Bone marrow (tissue), 2 donors: ENCODE measurements at places on chromosomes 7 and 10.

GRCh38 chr10:126242397-126243260, 145.6 kb downstream of the ADAM12 start:
- DNase-seq: no peak

- DNase-seq: no peak
Observed at GRCh38 chr10:91347529-91347928, 62.6 kb upstream of the HECTD2 start.

GRCh38 chr7:50739744-50740435, 42.8 kb downstream of the GRB10 start:
- DNase-seq: peak; percentile 92

GRCh38 chr10:113872139-113873030, 17.9 kb downstream of the NHLRC2 start:
- no peak for DNase-seq

DNA sequence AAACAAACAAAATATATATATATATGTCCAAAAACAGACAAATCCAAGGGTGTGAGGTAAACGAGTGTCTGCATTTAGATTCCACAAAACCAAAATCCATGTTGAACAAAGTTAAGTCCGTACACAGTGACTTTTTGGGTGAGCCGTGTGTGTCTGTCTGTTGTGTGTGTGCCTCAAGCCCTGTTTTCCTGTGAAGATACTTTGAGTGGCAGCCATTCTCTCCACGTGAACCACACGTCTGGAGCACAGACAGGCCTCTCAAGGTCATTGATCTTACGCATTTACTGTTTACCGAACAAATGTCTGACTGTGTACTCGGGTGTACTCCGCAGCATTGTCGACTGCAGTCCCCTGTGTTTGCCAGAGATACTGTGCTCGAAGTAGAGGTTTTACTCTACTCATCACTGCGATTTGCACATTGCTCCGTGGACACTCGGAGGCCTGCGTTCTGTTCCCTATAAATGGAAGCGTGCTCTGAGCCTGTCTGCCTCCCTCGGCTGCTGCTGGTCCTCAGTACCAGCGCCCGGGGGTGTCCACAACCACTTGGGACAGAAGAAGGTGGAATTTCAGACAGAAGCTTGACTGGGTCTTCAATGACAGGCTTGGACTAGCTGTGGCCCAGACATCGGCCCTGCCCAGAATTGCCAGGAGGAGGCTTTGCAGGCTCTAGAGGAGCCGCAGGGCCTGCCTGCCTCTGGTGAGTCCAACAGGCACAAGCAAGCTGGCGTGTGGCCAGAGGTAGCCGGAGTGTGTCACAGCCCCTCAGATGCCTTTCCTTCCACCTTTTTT, 22.1 kb downstream of the CYP17A1 start:
- DNase-seq: no peak

GRCh38 chr7:80078159-80078731, 56.4 kb upstream of the GNAI1 start:
- DNase-seq: peak; percentile 97

- no peak for DNase-seq
Observed at GRCh38 chr10:79434223-79434687, 11.2 kb downstream of the ZCCHC24 start.

DNA sequence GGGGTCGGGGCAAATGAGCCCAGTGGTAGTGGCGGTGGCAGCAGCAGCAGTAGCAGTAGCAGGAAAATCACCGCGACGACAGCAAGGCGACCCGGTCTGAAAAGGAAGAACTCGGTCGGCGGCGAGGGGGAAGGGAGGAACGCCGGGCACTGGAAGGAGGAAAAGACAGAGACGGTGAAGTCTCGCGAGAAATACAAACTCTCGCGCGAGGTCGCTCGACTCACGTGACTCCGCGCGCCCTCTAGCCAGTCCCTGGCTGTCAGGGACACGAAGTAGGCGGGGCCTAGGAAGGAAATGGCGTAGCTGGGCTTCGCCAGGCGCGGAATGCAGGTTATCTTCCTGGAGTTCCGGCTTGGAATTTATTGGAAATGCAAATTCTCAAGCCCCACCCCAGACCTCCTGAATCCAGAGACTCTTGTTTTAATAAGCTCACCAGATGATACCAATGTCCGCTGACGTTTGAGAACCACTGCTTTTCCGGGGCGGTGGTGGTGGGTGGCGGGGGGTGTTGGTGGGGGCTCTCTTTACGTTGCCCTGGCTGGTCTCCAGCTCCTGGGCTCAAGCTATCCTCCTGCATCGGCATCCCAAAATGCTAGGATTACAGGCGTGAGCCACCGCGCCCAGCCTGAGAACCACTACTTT, at the start of gene SMNDC1:
SMNDC1 (minus strand) TSS at position 141 of the 642 bp plus-strand sequence. CDS start 1,333 bp downstream, outside the sequence.
- peak; percentile 97 for DNase-seq

DNA sequence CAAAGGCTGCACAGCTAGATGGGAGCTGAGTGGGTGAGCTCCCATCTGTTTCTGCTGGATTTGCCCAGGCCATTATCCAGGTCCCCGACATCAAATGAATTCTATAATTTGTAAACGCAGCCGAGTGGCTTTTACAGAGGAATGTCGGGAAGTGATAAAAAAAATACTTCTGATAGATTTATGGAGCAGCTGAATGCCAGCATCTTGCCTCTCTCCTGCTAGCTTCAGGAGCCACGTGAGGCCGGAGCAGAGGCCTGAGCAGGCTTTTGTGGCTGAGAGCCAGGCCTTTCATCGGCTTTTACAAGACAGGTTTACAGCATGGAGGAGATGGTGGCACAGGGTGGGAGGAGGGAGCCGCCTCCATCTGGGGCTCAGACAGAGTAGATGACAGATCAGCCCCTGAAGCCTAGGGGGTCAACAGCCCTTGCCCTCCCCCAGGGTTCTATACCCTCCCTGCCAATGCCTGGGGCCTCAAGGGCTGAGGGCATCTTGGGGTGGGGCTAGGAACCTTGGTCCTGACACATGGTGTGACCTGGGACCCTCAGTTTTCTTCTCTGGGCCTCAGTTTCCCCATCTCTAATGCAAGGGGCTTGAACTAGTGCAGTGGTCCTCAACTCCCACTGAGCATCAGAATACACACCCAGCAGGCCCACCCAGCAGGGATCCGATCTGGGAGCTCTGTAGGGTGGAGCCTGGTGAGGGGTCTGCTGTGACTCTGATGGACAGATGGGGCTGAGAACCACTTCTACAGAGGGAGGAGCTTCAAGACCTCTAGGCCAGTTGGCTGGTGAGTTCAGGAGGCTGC, 44.2 kb upstream of the PCBD1 start:
- DNase-seq: no peak

DNA sequence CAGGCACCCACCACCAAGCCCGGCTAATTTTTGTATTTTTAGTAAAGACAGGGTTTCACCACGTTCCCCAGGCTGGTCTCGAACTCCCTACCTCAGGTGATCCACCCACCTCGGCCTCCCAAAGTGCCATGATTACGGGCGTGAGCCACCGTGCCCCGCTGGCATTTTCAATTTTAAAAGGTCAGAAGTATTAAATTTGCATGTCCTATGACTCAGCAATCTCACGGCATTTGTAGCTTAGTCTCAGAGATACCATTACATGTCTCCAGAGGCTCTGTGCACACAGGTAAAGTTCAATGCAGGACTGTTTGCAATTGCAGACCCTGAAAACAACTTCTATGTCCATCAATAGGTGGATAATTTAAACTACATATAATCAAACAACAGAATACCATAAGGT, 99.2 kb downstream of the DLG5 start:
- no peak for DNase-seq

- DNase-seq: no peak
Observed at GRCh38 chr7:121329191-121330052, 622 bp downstream of the WNT16 start.

DNA sequence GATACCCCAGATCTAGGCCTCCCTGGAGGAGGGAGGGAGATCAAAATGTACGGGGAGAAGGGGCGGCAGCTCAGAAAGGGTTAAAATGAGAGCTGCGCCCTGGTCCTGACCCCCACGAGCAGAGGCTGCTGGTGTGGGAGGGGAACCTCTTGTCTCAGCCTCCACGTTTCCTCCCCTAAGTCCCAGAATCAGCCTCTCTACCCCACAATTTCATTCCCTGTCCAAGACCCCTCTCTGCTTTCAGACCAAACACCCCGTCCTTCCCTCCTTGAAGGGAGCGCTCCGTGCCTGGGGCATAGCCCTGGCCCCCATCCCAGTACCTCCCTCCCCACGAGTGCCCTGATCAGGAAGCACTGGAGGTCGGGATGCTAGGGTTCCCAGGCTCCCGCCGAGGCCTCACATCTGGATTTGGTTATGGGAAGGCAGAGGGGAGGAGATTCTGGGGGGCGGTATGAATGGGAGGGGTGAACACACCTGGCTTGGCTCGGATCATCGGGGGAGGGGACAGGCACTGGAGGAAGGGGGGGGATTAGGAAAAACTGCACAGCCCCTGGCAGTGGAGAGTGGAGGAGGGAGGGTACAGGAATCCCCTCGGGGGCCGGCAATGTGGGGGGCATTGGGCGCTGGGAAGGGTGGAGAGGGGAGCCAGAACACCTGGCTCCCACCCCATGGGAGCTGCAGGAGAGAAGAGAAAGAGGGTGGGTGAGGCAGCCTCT, 2.7 kb downstream of the EPHB4 start:
- no peak for DNase-seq
